ENCODE measurements at places on chromosomes 11 and 22. TPM values are rescaled to one million over a fixed set of nuclear protein-coding genes. Genes with fewer than 3 reads are reported as not detected.

SLC22A6 gene
- total RNA-seq, result not detected

- no peak overlapping the region for H3K4me3 ChIP-seq
- H3K27ac ChIP-seq, result no peak overlapping the region
- DNase-seq, result no peak
- H3K27me3 ChIP-seq, result no peaks in the 10 kb centered on the region
- peaks cover 19% of the 10 kb centered on the region for H3K4me1 ChIP-seq
Observed at GRCh38 chr11:9396310-9396709, 11.9 kb downstream of the IPO7 start.

- H3K27ac ChIP-seq, result no peak overlapping the region
- no peaks in the 10 kb centered on the region for H3K4me1 ChIP-seq
- no peak overlapping the region for H3K4me3 ChIP-seq
- no peaks in the 10 kb centered on the region for H3K27me3 ChIP-seq
- DNase-seq, result no peak
Observed at GRCh38 chr11:8342821-8343681, 79.4 kb upstream of the LMO1 start.

DNA sequence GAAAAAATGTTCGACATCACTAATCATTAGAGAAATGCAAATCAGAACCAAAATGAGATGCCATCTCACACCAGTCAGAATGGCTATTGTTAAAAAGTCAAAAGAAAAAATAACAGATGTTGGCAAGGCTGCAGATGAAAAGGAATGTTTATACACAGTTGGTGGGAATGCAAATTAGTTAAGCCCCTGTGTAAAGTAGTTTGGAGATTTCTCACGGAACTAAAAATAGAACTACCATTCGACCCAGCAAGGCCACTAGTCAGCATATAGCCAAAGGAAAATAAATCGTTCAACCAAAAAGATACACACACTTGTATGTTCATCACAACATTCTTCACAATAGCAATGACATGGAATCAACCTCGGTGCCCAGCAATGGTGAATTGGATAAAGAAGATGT, 503.2 kb downstream of the OPCML start:
- no peaks in the 10 kb centered on the region for H3K36me3 ChIP-seq
- no peak for DNase-seq
- no peaks in the 10 kb centered on the region for H3K4me1 ChIP-seq

GRCh38 chr11:129275828-129276227, 83.7 kb upstream of the ARHGAP32 start:
- H3K4me3 ChIP-seq, result no peak overlapping the region
- no peaks in the 10 kb centered on the region for H3K27me3 ChIP-seq
- no peaks in the 10 kb centered on the region for H3K36me3 ChIP-seq
- DNase-seq, result no peak

DNA sequence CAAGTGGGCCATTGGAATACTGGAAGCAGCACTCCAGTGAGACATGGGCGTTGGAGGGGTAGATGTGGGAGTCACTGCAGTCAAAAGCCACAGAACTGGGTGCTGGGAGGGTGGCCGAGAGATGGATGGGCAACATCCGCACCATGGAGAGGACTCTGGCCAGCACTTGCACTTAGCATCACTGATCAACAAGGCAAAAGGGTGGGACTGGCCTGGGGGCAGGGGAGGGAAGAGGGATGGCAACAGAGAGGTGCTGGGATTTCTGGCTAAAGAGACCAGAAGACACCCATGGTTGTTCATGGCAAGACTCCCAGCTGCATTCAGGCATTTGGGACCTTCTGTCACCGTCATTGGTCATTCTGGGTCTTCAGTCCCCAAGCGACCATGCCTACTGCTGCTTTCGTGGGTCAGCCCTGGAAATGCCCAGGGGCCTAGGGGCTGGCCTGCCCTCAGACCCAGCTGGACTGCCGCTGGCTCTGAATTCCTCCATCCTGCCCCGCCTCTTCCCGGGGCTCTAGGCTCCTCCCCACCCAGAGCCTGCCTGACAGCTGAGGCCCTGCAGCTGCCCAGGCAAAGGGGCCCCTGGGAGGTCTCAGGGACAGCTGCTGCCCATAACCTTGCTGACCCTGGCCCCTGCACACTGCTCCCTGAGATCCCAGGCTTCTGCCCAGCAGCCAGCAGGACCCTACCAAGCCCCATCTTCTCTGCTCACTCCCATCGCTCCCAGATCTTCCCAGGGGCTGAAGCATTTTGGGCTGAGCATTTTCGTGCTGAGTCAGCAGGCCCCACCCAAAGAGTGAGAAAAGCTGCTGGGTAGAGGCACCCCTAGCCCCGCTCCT, 13.0 kb upstream of the CDC42EP2 start:
- peak; percentile 81 for DNase-seq
- no peaks in the 10 kb centered on the region for H3K4me1 ChIP-seq
- no peaks in the 10 kb centered on the region for H3K27me3 ChIP-seq
- no peaks in the 10 kb centered on the region for H3K36me3 ChIP-seq
- no peak overlapping the region for H3K4me3 ChIP-seq
- H3K27ac ChIP-seq, result peak overlapping the region; percentile 39

GRCh38 chr11:77347948-77348347, 46.5 kb upstream of the GDPD4 start:
- H3K27ac ChIP-seq, result no peak overlapping the region
- no peak overlapping the region for H3K4me3 ChIP-seq
- peaks cover 3% of the 10 kb centered on the region for H3K36me3 ChIP-seq
- no peak for DNase-seq
- no peaks in the 10 kb centered on the region for H3K4me1 ChIP-seq

RASL10A gene
- total RNA-seq, result 0.33 TPM

OR8G5 gene
- not detected for total RNA-seq

WNT7B gene
- total RNA-seq, result not detected

TEX12 gene
- 0.68 TPM for total RNA-seq

GRCh38 chr11:19419808-19420207, 179.1 kb upstream of the E2F8 start:
- H3K4me1 ChIP-seq, result peaks cover 12% of the 10 kb centered on the region
- H3K27ac ChIP-seq, result no peak overlapping the region
- no peak overlapping the region for H3K4me3 ChIP-seq
- DNase-seq, result no peak
- H3K36me3 ChIP-seq, result no peaks in the 10 kb centered on the region
- H3K27me3 ChIP-seq, result no peaks in the 10 kb centered on the region

DNA sequence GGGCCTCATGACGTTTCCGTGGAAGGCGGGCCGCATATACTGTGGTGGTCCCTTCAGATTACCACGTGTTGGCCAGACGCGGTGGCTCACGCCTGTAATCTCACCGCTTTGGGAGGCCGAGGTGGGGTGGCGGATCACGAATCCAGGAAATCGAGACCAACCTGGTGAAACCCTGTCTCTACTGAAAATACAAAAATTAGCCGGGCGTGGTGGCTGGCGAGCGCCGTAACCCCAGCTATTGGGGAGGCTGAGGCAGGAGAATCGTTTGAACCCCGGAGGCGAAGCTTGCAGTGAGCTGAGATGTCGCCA, 853 bp upstream of the DENND6B start:
- peaks cover 14% of the 10 kb centered on the region for H3K4me1 ChIP-seq
- H3K4me3 ChIP-seq, result peak overlapping the region; percentile 63
- H3K27ac ChIP-seq, result peak overlapping the region; percentile 95
- DNase-seq, result no peak
- H3K36me3 ChIP-seq, result no peaks in the 10 kb centered on the region

TNNI2 gene
- total RNA-seq, result not detected

MAPK8IP1 gene
- total RNA-seq, result 15.5 TPM

PRR33 gene
- not detected for total RNA-seq

PHETA2 gene
- total RNA-seq, result 13.8 TPM

MRGPRX2 gene
- total RNA-seq, result not detected

GRCh38 chr11:88059326-88059725, 115.9 kb downstream of the RAB38 start:
- no peaks in the 10 kb centered on the region for H3K36me3 ChIP-seq
- no peaks in the 10 kb centered on the region for H3K4me1 ChIP-seq
- H3K27me3 ChIP-seq, result no peaks in the 10 kb centered on the region
- no peak overlapping the region for H3K27ac ChIP-seq

GRCh38 chr11:12361682-12362081, 15.7 kb upstream of the PARVA start:
- no peak for DNase-seq
- peak overlapping the region; percentile 57 for H3K27ac ChIP-seq
- no peak overlapping the region for H3K4me3 ChIP-seq
- H3K27me3 ChIP-seq, result no peaks in the 10 kb centered on the region
- no peaks in the 10 kb centered on the region for H3K36me3 ChIP-seq

DNA sequence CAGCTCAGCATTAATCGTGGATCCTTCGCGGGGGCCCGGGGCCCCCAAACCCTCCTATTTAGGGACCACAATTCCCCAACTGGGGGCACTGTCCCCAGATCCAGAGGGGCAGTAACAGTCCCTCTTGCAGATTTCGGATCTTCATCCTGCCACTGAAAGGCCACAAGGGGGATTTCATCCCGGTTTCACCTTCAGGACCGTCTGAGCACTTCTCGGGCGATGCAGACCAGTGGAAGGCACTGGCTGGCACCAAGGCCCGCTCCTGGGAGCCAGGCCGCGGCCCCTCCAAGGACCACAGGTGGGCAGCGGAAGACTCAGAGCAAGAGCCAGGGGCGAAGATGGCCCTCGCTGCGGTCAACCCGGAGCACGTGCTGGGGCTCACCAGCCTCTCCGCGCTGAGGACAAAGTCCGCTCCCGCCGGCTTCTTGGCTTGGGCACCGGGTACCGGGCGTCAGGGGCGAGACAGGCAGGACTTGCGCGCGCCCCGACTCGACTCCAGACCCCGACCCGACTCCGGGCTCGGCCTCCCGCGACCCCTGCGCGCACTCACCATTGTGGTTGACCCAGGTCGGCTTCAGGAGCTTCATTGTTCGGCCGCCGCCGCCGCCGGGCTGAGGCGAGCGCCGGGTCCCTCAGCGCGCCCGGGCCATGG, 517 bp downstream of the HIRA start:
- H3K27ac ChIP-seq, result peak overlapping the region; percentile 91
- peak overlapping the region; percentile 93 for H3K4me3 ChIP-seq
- H3K4me1 ChIP-seq, result peaks cover 30% of the 10 kb centered on the region
- no peak for DNase-seq
- H3K27me3 ChIP-seq, result no peaks in the 10 kb centered on the region

- no peaks in the 10 kb centered on the region for H3K27me3 ChIP-seq
- H3K36me3 ChIP-seq, result no peaks in the 10 kb centered on the region
- no peak within 1 kb of the TSS for H3K4me3 ChIP-seq
- no peak within 1 kb of the TSS for H3K27ac ChIP-seq
- H3K4me1 ChIP-seq, result no peaks in the 10 kb centered on the region
- DNase-seq, result no peak
Observed at GRCh38 chr22:38957046-38957770, at the start of gene APOBEC3A. APOBEC3A (plus strand) TSS chr22:38957609; CDS start chr22:38957692, 83 bp downstream.

DNA sequence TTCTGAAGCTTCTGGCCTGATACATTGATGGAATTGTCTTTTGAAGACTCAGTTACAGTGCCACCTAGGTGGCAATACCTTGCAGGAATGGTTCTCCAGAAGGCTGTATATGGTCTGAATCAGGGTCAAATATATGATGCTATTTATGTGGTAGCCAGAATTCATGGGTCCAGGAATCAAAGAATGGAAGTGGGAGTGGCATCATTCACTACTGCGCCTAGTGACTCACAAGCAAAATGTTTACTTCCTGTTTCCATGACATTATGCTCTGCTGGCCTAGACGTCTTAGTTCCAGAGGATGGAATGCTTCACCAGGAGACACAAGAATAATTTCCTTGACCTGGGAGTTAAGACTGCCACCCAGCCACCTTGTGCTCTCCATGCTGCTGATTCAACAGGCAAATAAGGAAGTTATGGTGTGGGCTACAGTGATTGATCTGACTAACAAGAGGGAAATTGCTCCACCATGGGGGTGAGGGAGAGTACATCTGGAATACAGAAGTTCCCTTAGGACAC, 491.8 kb downstream of the ETS1 start:
- H3K27ac ChIP-seq, result no peak overlapping the region
- no peaks in the 10 kb centered on the region for H3K36me3 ChIP-seq
- no peaks in the 10 kb centered on the region for H3K4me1 ChIP-seq
- no peaks in the 10 kb centered on the region for H3K27me3 ChIP-seq
- DNase-seq, result no peak
- no peak overlapping the region for H3K4me3 ChIP-seq

DNA sequence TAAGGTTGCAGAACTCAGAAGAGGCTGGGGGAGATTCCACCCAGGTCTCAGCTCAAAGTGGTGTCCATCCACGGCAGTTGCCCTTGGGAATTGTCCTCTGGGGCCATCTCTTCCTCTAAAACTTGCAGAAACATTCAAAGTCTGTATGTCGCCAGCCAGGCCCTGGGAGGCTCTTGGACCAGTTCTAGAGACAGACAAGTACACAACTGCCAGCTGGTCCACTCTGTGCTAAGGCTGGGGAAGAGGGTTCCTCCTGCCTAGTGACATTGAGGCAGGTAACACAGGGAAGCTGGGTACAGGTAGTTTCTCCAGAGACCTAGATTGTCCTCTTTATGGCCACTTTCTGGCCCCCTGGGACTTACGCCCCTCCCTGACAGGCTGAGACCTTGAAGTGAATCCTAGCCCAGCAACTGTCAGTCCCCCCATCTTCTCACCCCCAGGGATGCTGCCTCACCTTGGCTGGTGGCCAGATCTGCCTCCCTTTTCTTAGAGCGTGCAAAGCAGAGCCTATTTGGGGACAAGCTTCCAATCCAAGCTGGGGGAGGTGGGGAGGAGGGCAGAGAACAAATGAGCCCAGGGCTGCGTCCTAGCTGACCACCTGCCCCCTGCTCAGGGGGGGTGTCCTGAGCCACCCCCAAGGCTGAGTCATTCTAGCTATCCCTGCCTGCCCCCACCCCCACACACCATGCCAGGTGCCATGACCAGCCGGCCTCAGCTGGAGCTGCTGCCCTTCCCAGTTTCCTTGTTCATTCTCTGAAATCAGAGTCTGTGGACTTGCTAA, 8.4 kb downstream of the FAM83F start:
- H3K27me3 ChIP-seq, result no peaks in the 10 kb centered on the region
- H3K4me1 ChIP-seq, result no peaks in the 10 kb centered on the region
- H3K36me3 ChIP-seq, result no peaks in the 10 kb centered on the region
- DNase-seq, result no peak

DNA sequence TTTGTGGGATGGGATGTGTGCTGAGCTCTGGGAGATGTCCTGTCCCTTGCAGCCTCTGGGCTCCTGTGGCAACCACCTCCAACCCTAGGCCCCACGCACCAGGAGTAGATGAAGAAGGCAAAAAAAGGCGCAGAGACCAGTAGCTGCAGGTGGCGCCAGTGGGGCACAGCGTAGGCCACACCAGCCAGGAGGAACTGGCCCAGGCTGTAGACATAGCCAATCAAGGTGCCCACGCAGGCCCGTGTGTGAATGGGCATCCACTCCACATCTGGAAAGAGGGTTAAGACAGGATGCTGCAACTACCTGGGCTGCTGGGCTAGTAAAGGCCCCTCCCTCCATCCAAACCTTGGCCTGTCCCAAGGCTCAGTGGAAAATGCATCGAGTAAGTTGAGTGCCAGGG, 3.0 kb downstream of the SLC22A6 start:
- no peak for DNase-seq
- H3K27ac ChIP-seq, result no peak overlapping the region
- H3K36me3 ChIP-seq, result no peaks in the 10 kb centered on the region
- no peak overlapping the region for H3K4me3 ChIP-seq

LIN7C gene
- total RNA-seq, result 52.4 TPM

STK33 gene
- total RNA-seq, result 21.0 TPM

MRGPRX3 gene
- not detected for total RNA-seq

DRD2 gene
- total RNA-seq, result 0.66 TPM

FXYD6 gene
- total RNA-seq, result 256 TPM

GRCh38 chr11:85444479-85444878, 182.7 kb downstream of the DLG2 start:
- H3K36me3 ChIP-seq, result no peaks in the 10 kb centered on the region
- no peak overlapping the region for H3K27ac ChIP-seq
- no peaks in the 10 kb centered on the region for H3K4me1 ChIP-seq
- no peak overlapping the region for H3K4me3 ChIP-seq
- DNase-seq, result no peak

GRCh38 chr22:22877523-22878210, 9.9 kb upstream of the IGLL5 start:
- H3K27me3 ChIP-seq, result no peaks in the 10 kb centered on the region
- no peak overlapping the region for H3K27ac ChIP-seq
- H3K36me3 ChIP-seq, result no peaks in the 10 kb centered on the region
- H3K4me1 ChIP-seq, result no peaks in the 10 kb centered on the region
- no peak overlapping the region for H3K4me3 ChIP-seq

Measured in sigmoid colon (tissue), 7 donors.